Neural progenitor cell (in vitro differentiated cells): ENCODE measurements at places on chromosomes 6 and 20. TPM values are rescaled to one million over a fixed set of nuclear protein-coding genes. Genes with fewer than 3 reads are reported as not detected.

The GNAS-AS1 gene
- total RNA-seq = 5.8 and 6.4 TPM in 2 replicates

DNA sequence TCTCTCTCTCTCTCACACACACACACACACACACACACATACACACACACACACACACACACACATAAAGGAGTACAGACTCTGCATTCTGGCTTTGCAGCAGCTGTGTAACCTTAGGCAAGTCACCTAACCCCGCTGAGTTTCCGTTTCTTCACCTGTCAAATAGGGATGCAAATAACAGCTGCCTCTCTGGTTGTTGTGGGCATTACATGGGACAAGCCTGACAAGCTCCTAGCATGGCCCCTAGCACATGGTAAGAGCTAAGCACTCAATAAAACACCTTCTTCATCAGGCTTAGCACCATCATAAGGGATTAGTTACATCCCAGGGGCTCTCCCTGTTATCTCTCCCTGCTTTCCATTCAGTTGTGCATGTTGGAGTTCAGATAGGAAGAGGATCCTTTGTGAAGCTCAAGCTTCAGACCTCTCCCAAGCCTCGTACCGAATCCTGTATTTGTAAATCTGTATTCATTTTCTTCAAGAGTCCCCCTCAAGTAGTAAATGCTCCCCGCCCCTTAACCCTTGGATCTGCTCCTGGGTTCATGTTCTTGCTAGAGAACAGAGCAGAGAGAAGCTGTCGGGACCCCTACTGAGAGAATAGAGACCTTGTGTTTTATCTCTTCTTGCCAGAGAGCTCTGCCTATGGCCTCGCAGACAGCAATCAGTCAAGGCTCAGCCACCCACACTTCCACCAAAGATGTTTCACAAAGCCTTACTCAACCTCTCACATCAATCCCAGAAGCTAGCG is 2.2 kb downstream of the SLC13A3 start:
- DNase-seq = peak; percentile 38

The SEMG1 gene
- total RNA-seq = not detected in 2 replicates

The HMGA1 gene
- 417 and 1,058 TPM in 2 replicates for total RNA-seq

The EDEM2 gene
- 9.3 and 13.8 TPM in 2 replicates for total RNA-seq

DNA sequence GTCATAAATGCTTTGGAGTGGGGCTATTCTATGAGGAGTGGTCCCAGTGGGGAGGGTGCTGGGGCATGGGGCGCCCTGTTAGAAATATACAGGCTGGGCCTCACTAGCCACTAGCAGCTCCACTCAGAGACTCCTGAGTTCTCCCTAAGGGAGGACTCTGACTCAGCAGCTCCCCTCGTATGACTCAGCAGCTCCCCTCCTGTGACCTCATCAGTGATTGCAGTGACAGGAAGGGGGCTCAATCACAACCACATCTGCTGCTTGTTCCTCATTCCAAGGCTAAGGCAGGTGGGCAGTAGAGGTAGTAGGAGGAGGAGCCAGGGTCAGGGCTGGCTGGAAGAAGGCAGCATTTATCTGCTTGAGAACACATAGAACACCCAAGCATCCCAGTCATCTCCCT is 73.7 kb downstream of the PRND start:
- DNase-seq = no peak

The PRR18 gene
- total RNA-seq = 0.13 and 0.40 TPM in 2 replicates

DNA sequence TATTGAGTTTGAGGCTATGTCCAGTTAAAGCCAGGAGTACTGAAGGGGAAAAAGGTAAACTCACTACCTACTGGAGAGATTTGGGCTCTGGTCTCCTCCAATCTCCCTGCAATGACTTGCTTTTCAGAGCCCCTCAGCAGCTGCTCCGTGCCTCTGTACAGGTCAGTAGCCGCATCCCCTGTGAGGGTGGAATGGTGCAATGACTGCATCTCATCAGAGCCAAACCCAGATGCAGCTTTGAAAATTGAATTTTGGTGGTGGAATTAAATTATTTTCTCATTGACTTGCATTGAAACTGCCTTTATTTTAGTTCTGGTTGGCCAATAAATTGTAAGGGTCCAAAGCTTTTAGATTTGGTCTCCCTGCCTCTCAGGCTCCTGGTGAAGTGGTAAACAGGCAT is 166.7 kb downstream of the DLL1 start:
- DNase-seq = no peak

DNA sequence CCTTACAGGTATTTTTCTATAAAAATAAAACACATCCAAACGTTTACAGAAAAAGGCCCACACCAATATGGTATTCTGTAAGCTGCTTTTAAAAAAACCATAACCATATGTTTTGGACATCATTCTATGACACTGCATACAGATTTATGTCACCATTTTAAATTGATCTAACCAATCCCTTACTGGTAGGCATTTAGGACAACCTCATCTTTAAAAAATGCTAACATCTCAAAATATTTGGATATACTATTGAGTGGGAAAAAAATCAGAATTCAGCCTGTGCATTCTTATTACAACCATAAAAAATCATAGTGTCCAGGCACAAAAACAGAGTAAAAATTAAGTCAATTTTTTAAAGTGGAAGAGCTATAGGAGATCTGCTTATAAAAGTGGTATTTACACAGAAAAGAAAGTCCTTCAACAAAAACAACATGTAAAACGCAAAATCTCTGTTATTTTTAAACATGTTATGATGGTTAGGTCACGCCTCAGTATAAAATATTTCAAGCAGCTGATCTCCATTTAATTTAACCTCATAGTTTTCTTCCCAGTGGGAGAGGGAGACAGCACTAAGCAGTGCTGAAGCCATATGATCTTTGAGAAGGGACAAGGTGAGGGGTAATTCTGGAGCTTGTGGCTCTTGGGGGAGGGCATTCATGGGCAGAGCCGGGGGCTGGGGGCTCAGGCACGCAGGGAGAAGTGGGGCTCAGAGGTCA is 21.2 kb downstream of the TRAM2 start:
- no peak for DNase-seq
